GM13976 (cell line): ENCODE measurements at places on chromosomes 11 and 22.

- no peak for DNase-seq
Measured at GRCh38 chr22:48337957-48338792, 1489.5 kb downstream of the BRD1 start.

DNA sequence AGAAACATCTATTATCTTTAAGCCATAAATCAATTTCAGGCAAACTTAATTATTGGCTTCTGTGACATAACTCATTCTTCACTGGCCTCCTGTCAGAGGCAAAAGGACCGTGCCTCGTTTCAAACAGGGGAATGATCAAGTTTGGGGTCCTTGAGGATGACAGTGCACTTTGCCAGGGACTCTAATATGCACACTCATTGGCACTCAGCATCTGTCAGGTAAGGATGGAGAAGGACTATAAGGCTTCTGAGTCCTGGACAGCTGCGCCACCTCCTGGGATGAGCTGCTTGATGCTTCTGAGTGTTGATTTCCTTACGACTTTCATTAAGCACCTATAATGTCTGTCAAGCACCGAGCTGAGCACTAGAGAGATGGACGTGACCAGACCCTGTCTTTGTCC is 20.2 kb downstream of the BPIFC start:
- peak; percentile 49 for DNase-seq

GRCh38 chr22:46941968-46942798 is 179.7 kb downstream of the TBC1D22A start:
- no peak for DNase-seq

DNA sequence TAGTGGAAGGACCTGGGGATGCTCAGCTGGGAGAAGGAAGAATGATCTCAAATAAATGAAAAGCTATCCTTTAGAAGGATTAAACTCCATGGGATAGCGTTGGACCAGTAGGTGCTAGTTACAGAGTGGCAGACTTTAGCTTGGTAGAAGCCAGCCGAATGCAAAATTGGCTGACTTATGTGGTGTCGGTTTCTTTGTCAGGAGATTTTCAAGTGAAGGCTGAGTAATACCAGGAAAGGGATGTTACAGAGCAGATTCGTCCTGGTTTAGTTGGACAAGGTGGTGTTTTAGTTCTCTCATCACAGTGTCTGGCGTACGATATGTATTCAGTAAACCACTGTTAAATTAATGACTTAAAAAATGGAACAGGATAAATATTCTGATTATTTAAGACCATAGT is 26.0 kb downstream of the FDX1 start:
- DNase-seq: no peak

GRCh38 chr11:2420502-2421225 is 20.1 kb downstream of the TSSC4 start:
- peak; percentile 96 for DNase-seq

- DNase-seq: no peak
Measured at GRCh38 chr11:123180166-123180565, 14.9 kb downstream of the CLMP start.

DNA sequence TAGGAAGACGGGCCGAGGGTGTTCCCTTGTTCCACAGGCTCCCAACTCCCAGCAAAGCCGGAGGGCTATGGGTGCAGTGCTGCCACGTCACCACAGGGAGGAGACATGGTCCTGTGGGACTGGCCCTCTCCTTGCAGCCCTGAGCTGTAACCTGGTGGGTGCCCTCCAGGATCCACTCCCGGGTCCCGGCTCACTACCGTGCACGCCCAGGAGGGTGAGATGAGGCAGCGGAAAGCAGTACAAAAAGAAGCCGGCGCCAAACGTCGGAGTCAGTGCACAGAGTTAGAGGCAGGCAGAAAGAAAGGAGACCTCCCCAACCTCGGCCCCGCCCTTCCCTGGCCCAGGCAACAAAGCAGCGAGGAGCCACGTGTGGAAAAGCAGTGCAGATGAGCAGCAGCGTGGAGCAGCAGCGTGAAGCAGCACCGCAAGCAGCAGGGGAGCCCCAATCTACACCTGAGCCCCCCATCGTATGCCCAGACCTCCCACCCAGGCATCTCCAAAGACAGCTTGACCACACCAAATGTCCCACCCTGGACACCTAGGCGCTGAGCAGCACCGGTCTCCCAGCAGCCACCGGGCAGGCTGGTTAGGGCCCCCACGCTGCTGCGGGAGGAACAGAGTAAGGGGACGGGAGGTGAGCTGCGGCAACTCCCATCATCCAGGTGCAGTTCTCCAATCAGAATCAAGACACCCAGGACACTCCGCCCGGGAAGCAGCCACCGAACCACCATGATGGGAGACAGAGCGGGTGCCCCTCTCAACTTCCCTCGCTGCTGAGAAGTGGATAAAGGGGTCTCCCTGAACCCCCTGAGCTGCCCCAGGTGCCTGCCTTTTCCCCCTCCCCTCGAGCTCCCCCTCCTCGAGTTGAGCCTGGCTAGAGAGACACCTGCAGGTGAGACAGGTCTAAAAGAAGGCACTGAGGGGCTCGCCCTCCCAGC is 28.8 kb downstream of the IGSF9B start:
- peak; percentile 87 for DNase-seq

- DNase-seq: no peak
Measured at GRCh38 chr11:119906376-119906775, 177.4 kb upstream of the NECTIN1 start.

DNA sequence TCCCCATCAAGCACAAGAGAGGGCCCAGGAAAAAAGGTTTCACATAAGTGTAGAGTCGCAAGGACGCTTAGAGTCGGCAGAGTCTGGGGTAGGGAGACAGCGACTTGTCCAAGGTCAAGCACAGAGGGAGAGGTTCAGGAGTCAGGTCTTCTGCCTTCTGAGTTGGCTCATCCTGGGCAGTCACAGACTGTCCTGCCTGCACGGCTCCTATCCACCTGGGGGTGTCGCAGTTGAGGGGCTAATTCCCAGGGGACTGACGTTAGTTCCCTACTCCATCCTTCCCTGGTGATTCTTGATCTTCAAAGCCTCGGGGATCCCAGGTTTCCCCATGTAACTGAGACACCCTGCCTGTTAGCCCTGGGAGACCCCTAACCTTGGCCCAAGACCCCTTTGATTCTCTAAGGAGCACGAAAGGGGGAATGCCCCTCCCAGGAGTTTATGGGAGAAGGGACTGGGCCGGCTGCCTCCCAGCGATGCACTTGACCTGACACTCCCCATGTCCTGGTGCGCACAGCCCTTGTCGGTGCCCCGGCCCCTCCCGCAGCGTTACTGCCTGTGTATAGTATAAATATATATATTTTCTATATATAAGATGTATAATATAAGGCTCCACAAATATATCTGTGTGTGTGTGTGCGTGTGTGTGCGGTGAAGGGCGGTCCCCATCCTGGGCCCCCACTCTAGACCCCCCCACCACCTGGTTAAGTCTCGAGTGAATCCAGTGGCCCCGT is 14.7 kb upstream of the TAB1 start:
- no peak for DNase-seq

DNA sequence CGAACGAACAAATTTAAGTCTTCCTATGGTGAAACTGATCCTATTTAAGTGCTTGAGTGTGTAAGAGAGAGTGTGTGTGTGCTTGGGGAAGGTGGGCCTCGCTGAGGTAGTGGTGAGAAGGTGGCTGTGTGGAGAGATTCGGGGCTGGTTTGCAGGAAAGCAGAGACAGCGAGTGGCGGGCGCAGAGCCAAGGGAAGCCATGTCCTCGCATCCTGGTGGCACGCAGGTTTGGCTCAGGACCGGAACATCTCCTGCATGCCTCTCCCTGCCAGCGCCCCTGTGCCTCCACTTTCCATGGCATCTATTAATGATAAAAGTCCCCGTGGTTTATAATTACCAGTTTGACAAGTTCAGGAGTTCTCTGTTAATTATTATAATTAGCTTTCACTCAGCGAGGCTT is 383.1 kb upstream of the CADM1 start:
- DNase-seq: no peak

DNA sequence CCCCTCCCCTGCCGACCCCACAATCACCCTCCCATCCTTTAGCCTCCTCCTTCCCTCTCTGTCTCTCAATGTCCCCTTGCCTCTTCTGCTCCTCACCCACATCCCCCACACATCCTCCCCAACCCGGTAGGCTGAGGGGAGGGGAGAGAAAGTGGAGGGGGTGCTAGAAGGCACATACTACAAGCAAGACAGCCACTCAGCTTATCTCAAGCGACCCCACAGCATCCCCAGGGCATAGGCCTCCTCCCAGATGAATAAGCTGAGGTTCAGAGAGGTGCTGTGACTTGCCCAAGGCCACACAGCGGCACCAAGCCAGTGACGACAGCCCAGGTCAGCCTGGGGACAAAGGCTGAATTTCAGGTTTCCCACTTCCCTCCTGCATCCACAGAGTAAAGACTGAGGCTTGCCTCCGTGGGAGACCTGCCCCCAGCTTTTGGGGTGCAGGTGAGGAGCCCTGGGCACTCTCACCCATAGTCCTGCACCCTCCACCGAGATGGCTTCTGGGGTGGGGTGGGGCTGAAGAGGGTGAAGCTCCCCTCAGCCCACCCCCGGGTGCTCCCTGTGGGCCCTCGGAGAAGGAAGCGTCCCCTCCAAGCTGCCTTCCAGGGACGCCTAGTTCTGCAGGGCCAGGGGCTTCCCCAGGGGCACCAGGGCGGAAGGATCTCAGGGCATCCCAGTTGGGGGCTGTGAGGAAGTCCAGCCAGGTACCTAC is 511 bp downstream of the RAC2 start:
- no peak for DNase-seq

GRCh38 chr11:10139143-10139542 is 154.9 kb downstream of the SBF2 start:
- DNase-seq: no peak

DNA sequence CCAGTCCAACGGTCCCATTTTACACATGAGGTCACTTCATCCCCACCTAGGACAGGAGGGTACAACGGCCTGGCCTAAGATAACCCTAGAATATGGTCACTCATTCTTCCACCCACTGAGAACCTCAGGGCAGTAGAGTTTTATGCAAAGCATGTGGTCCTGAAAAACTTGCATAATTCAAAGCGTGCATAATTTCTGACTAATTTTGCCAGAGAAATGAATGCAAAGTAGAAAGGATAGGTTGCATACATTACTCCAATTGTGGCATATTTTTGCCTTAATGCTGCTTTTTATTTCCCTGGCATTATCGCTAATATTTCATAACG is 32.5 kb upstream of the SLC35C1 start:
- no peak for DNase-seq

DNA sequence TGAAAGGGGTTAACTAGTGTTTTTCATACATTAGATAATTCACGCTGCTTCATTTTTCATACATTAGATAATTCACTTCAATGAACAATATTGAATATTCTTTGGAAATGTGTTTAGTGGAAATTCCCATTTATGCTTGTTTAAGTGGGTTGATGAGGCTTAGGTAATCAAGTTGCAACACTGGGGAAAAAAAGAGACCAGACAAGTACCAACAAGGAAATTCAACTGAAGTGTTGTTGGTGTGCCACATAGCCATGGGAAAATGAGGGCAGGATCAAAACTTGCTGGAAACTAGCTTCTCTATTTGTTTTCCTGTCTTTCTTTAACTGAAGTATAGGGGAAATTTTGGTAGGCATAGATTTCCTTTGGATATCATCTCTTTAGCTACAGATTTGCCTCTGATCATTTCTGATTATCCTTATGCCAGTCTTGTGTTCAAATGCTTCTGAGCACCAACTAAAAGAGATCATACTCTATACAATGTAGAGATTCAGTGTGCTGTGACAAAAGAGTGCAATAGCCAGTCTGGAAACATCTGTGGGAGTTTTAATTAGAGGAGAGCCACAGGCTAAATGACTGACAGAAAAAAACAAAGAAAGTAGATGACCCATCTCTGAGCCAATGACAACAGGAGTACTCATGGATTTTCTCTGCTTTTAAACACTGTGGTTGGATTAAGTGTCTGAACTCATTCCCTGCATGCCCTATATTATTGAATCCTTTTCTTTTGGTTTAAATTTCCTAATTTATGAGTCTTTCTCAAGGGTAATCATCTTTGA is 67.6 kb upstream of the CTSC start:
- no peak for DNase-seq

GRCh38 chr11:35061516-35062440 is 77.2 kb upstream of the CD44 start:
- no peak for DNase-seq

GRCh38 chr11:123577081-123577598 is 77.3 kb downstream of the SCN3B start:
- DNase-seq: peak; percentile 87

DNA sequence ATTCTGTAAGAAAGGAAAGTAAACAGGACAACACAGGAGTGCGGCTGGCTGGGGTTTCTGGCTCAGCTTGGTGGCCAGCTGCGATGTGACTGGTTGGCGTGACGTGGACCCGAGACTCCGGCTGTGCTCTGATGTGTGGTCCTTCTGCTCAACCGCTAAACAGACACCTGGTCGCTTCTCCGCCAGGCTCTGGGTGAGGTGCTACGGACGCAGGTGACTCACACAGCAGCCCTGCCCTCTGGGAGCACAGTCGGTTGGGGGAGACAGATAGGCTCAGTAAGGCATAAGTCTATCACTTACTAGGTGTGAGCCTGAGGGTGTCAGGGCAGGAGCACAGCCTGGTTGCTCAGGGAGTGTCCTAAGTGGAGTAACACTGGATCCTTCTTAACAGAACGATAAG is 8.2 kb downstream of the RTL6 start:
- DNase-seq: no peak

DNA sequence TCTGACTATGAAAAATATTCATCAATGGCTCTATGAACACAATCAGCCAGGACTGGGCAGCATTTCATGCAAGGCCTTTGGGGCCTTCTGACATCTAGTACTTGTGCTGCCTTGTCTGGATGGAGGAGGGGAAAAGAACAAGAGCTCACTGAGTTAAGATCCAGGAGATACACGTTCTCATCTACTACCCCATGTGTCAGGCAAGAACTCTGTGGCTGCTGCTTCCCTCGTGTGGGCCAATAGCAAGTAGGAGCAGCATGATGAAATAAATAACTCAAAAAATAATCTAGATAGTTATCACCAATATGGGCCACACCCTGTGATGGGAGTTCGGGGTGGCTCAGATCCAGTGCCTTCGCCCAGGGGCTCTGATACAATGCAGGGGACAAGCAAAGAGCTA is 7.3 kb downstream of the KCNE3 start:
- DNase-seq: no peak

DNA sequence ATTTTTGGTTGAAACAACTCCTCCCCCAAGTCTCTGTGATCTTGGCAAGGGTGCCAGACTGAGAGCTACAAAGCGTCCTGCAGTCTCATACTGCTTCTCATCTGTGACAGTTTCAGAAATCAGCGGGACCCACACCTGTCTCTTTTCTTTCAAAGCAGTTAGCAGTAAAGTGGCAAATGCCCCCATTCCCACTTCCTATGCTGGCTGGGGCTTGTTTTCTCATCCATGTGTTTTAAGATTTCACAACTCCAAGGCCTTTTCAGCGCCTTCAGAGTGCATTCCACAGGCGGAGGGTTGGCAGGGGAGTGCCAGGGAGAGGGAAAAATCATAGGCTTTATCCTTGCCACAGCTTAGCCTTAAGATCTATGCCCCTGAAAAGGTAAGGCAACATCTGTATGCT is 493.5 kb downstream of the OPCML start:
- no peak for DNase-seq

DNA sequence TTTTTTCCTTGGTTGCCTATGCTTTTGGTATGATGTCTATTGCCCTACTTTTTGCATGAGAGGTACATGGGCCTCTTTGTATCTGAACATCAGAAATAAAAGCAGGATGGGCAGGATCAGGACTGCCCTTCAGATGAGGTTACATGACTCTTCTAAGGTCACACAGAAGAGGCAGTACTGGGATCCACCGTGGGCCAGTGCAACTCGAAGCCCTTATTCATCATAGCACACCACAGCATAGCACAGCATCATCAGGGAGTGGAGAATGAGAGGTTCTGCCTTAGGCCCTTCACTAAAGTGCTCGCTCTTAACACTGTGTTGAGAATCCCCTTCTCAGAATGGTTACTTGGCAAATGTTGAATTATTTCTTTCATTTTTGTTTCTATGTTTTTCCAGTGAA is 88.3 kb downstream of the C22orf31 start:
- no peak for DNase-seq
